ENCODE measurements at places on chromosomes 1 and 21. TPM values are rescaled to one million over a fixed set of nuclear protein-coding genes. Genes with fewer than 3 reads are reported as not detected.

GRCh38 chr1:170481000-170481399 lies 51.0 kb upstream of the GORAB start:
- DNase-seq = no peak

GRCh38 chr1:240152611-240153297 lies 61.1 kb downstream of the FMN2 start:
- DNase-seq = no peak

- no peak for DNase-seq
Observed at GRCh38 chr21:43919871-43920801, 55.1 kb downstream of the AGPAT3 start.

GRCh38 chr1:67801903-67802302 lies 31.4 kb downstream of the GNG12 start:
- no peak for DNase-seq

- peak; percentile 43 for DNase-seq
Observed at GRCh38 chr1:32963746-32964460, 706 bp downstream of the RNF19B start.

DNA sequence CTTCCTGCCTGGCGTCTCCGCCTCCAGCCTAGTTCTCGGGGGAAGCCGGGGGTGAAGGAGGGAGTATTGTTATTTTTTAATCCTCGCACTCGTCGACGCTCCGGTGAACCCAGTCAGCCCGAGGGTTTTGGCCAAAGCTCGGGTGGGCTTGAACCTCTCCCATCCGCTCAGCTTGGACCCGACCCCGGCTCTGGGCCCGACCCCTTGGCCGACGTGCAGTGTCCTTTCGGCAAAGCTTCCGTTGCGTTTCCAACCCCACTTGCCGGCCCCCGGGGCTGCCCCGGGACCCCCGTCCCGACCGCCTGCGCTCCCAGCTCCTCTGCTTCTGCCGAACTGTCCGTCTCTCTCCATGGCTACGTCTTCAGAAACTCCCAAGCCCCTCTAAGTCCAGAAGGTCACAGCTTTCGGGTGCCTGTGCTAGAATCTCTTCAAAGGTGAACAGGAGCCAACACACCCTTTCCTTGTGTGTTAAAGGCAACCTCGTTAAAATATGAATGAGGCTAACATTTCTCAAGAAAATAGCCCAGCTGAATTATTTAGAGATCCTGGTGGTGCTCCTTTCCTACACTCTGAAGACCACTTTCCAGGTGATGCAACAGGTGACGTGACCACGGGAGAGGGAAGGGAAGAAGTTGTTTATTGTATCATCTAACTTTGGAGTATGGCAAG lies 647 bp downstream of the DESI2 start:
- no peak for DNase-seq

Gene SPRR4
- not detected for polyA plus RNA-seq
